ENCODE measurements at places on chromosomes 16 and 17.

DNA sequence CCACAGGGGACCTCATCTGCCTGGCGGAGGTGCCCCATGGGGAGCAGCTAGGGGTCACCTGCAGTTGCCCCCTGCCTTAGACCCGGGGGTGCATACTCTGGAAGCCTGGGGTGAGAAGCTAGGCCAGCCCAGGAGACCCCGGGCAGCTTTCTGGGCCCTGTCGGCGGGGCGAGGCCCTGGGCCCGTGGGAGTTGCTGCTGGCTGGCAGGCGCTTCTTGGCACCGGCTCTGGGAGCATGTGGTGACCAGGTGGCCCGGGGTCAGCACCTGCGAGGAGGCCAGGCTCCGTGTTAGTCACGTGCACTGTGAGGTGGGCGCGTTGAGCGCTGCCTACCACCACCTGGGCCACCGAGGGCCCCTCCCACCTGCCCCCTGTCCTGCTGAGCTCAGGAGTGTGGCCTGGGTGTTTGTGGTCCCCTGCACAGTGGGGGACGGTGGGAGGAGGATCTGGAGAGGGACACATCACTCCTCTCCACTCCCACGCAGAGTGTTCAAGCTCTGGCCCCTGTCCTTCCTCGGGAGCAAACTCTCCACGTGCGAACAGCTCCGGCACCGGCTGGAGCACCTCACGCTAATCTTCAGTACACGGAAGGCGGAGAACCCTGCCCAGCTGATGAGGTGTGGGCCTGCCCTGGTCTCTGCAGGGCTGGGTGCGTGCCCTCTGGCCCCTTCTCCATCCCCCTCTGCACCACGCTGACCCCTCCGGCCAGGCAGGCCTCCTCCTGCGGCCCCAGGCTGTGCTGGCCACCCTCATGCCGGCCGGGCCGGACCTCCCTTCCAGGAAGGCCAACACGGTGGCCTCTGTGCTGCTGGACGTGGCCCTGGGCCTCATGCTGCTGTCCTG lies 5.8 kb downstream of the PIGQ start:
- no peak for DNase-seq

DNA sequence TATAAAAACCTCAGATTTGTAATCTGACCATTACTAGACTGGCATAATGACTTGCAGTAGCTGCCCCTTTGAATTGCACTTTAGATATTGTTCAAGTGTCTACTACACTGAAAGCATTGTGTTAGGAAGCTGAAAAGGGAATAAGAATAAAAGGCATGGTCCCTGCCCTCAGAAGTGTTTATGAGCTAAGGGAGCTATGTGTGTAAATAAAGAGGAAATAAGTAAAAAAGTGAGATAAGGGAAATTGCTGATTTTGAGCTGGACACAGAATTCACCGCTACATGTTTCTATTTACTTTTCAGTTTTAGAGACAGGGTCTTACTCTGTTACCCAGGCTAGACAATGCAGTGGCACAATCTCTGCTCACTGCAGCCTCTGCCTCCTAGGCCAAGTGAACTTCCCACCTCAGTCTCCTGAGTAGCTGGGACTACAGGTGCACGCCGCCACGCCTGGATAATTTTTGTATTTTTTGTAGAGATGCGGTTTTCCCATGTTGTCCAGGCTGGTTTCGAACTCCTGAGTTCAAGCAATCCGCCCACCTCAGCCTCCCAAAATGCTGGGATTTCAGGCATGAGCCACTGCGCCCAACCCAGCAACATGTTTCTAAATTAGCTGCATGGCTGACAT lies 57.0 kb downstream of the GRB2 start:
- DNase-seq, result no peak

GRCh38 chr17:13099926-13100325 lies 82.1 kb upstream of the ELAC2 start:
- no peak for DNase-seq

- no peak for DNase-seq
These were observed 18.1 kb downstream of the KATNB1 start for GRCh38 chr16:57753448-57754353.

DNA sequence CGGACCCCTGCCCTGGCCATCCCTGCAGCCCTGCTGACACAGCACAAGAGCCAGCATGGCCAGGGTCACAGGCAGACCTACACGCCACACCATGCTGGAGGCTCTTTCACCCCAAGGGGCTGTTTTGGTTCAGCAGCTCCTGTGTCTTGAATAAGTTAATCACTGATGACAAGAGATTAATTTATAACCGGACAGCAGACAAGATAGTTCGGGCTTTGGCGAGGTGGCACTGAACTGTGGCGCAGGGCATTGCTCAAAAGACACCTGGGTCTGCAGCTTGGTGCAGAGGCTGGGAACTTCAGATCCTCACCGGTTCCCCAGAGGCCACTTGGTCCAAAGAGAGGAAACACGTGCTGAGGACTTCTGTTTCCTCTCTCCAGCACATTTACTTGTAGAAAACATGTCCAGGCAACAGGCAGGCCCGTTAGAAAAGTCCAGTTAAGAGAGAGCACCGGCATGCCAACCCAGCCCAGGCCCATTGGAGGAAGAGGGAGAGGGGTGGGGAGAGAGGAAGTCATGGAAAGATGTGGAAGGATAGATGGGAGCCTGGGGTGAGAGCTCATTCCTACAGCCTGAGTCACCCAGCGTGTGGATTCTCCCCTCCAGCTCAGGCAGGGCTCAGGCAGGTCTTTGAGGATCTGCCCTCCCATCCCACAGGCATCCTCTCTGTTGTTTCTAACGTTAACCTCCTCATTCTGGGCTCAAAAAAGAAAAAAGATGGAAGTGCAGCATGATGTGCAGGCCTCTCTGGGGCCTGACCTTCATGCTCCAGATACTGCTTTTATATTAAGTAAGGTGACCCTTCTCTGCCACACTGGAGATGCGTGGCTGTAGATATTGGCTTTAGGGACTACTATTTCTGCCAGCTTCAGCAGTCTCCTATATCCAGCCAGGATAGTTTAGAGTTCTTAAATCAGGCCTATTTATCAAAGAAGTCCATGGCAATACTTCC lies 80.0 kb upstream of the HNF1B start:
- DNase-seq, result no peak

- DNase-seq, result no peak
These were observed 12.2 kb upstream of the CCL5 start for GRCh38 chr17:35892091-35893035.

DNA sequence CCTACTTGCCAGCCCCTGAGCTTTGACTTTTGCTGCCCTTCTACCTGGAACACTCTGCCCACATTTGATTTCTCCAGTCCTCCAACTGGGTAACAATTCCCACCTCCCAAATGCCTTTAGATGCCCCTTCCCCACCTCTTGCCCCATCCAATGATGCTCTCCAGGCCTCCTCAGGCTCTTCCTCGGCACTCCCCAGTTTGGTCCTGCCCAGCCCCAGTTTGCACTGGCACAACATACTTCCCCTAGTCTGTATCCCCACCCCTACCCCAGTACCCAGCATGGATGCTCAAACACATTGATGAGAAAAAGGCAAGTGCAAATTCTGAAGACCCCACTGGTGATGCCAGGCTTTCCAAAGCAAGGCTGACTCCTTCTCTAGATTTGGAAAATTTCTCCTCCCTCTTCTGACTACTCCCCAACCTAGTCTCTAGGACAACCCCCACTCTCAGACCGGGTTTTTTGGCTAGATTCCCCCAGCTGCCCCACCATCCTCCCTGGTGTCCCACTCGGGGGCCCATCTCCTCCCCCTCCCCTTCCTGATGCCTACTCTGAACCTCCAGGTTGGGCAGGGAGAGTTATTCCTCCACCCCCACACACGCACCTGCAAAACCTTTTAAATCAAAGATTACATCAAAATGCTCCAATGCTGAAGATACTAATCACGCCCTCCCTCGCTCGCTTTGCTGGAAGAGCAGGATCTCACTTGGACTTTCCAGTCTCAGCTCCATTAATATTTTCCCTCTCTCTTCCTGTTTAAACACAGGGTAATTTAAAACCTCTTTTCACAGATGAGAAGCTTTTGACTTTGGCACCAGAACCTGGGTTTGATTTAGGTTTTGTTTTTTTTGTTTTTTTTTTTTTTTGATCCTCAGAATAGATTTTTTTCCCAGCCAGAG lies 94.9 kb downstream of the TMEM132E start:
- no peak for DNase-seq

- no peak for DNase-seq
These were observed 287.1 kb downstream of the SOX9 start for GRCh38 chr17:72407931-72408330.

- DNase-seq, result peak; percentile 76
These were observed at the start of gene SIAH1 for GRCh38 chr16:48385253-48386150. TSS of gene SIAH1 (minus strand) at chr16:48385413. CDS start at chr16:48362428, 22,985 bp downstream.

DNA sequence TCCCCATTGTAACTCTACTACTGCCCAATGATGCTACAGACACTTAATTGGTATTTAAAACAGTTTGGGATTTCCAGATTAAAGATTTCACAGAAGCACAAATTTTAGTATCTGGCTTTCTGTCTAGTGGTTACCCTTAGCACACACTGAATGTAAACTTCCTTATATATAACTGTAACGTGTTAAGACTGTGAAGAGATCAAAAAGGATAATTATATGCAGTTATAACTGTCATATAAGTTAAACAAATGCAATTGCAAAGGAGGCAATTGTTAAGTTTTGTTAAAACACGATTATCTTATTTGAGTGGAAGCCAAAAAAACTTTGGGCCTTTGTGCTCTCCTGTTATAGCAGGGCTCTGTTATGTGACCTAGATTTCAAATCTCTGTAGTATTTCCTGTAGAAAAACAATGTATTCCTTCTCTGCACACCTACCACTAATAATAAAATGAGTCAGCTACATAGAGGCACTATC lies 147.9 kb downstream of the STXBP4 start:
- no peak for DNase-seq

GRCh38 chr17:9987779-9988585 lies 82.9 kb upstream of the RCVRN start:
- no peak for DNase-seq

- DNase-seq, result no peak
These were observed 58.8 kb upstream of the GRIN2A start for GRCh38 chr16:10240854-10241613.

DNA sequence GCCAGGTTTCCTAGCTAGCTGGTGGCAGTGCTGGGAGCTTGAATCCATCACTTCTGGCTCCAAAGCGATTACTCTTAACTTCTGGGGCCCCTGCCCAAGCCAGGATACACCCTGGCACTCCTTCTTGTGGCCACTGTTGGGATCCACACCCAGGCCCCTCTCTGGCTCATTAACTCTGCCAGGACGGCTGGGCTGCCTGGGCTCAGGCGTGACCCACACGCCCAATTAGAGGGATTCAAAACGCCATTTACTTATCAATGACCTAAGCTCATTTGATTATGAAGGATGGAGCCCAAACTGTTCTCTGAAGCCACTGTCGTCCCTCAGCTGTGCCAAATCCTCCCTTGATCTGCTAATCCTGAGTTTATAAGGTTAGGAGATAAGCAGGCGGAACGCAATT lies 79.7 kb upstream of the BRD7 start:
- no peak for DNase-seq

DNA sequence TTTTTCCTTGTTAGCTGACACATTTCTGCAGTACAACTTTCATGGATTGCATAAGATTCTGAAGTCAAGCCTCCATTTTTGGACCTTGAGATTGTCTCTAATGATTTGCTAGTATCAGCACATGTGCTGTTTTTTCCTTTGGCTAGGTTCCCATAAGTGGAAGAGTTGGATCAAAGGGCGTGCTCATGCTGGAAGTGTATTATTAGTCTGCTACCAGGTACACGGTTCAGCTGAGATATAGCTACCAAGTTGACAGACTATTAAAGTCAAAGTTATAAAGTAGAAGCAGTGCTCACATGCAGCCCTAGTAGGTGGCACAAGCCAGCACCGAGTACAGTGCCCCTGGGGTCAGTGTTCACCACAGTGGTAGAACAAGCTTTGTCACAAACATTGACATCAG lies 3.2 kb downstream of the FAHD1 start:
- DNase-seq, result no peak

- DNase-seq, result no peak
These were observed 1.4 kb downstream of the GSE1 start for GRCh38 chr16:85614338-85615013.

DNA sequence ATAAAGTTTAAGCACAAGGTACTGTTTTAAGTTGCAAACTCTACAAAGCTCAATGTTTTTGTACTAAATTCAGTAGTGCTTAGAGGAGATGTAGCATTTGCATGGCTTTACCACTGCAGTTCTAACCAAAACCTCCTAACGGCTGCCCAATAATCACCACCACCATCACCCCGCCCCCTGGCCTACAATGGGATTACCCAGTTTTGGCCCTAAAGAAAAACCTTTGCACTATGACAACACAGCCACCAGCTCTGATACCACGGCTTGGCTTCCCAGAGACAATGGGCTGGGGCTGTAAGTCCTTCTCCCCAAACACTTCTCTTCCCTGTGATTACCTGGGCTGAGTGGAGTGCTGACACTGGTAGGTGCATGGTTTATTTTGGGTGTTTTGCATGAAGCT lies 58.4 kb upstream of the MTMR4 start:
- no peak for DNase-seq

DNA sequence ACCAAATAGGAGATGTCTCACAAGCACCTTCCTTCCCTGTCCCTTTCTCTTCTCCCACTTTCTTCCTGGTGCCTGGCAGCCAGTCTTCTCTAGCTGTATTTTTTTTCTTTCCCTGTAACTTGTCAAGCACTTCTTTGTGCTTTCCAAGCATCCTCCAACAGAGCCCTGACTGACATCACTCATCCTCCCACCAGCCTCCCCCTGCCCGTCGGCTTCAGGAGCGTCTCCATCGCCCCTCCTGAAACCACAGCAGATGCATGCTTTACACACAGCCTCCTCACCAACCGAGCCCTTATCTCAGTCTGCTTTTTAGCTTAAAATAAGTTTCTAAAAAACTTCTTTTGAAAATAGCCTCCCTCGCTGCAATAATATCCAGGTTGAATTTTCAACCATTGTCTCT lies 268.7 kb upstream of the CDH5 start:
- DNase-seq, result no peak

DNA sequence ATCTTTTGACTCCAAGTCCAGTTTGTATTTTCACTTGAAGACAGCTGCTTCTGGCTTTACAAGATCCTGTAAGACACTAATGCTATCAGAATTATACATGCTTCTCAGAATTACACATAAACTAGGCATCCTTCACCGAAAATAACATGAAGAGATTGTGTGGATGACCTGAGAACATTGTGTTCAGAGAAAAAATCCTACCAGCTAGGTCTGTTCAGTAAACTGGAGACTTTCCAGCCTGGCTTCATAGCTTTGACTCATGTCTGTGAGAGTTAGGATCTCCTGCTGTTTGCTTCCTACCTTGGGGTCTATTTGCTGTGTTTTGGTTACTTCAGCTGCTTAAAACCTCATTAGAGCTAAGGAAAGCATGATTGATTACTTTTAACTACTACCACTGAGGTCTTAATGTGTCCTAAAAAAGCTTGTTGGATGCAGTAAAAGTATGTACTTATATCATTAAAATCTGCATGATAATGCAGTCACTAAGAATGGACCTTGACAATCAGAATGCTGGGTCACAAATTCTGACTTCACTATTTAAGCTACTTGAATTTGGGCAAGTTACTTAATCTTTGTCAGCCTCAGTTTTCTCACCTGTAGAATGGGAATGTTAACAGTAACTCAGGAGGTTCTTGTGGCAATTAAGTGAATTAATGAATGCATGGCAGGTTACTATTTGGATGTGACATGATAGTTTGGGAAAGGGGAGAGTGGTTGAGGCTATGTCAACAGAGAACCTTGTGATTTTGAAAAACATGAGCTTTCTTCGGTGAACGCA lies 8.0 kb upstream of the MYH13 start:
- DNase-seq, result no peak

GRCh38 chr16:65770752-65771151 lies 595.7 kb upstream of the CDH5 start:
- DNase-seq, result no peak

GRCh38 chr16:4572715-4573114 lies 16.6 kb downstream of the C16orf96 start:
- no peak for DNase-seq

GRCh38 chr16:79918916-79919315 lies 318.4 kb upstream of the MAF start:
- no peak for DNase-seq

- DNase-seq, result no peak
These were observed 5.4 kb downstream of the LRRC75A start for GRCh38 chr17:16486373-16487250.

Measured in activated naive CD8-positive, alpha-beta T cell treated with anti-CD3 and anti-CD28 coated beads, Interleukin-2, amount 50 U/mL, for 16 hours (primary cell).